ENCODE measurements at places on chromosomes 3 and 15.
A peak's percentile ranks its signal among the peaks of the same experiment; 100 is the strongest.

GRCh38 chr3:195204360-195205163 is 66.4 kb downstream of the XXYLT1 start:
- DNase-seq = no peak

DNA sequence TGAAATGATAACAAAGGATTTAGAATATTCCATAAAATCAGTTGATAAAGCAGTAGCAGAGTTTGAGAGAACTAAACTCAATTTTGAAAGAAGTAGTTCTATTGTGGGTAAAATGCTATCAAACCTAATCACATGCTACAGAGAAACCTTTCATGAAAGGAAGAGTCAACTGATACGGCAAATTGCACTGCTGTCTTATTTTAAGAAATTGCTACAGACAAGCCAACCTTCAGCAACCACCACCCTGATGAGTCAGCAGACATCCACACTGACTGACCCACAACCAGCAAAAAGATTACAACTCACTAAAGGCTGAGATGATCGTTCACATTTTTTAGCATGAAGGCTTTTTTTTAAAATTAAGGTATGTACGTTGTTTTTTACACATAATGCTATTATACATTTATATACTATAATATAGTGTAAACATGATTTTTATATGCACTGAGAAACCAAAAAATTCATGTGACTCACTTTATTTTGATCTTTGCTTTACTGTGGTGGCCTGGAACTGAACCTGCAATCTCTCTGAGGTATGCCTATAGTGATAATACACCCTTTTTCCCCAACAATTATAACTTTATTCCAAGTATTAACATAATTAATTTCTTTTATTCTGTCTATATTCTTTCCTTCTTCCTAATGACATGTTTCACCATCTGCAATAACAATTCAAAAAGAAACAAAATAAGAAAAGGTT is 109.9 kb downstream of the TBC1D5 start:
- DNase-seq = peak; percentile 31

DNA sequence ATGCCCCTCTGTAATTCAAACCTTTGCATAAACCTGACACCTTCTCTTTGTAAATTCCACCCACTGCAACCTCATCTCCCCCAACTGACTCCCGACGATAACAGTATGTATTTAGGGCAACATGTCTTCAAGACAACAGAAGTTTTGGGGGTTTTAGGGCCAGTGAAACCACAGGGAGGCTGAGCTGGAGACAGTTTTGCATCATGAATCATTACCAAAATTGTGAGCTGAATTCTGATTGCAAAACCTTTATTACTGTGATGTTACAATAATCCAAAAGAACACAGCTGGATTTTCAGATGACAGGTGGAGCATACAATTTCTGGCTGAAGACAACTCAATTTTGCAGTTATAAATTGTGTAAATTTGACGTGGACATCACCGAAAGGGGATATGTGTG is 281.3 kb upstream of the TTC14 start:
- no peak for DNase-seq

- DNase-seq = no peak
Measured at GRCh38 chr15:38455092-38455491, 1.2 kb downstream of the FAM98B start.

GRCh38 chr3:129536374-129536667 is 6.7 kb upstream of the H1-8 start:
- no peak for DNase-seq

- no peak for DNase-seq
Measured at GRCh38 chr3:188194332-188194731, 40.4 kb downstream of the LPP start.

- DNase-seq = no peak
Measured at GRCh38 chr3:114428044-114428595, 134.3 kb downstream of the TIGIT start.

- no peak for DNase-seq
Measured at GRCh38 chr3:111800472-111800871, 58.6 kb upstream of the PHLDB2 start.

DNA sequence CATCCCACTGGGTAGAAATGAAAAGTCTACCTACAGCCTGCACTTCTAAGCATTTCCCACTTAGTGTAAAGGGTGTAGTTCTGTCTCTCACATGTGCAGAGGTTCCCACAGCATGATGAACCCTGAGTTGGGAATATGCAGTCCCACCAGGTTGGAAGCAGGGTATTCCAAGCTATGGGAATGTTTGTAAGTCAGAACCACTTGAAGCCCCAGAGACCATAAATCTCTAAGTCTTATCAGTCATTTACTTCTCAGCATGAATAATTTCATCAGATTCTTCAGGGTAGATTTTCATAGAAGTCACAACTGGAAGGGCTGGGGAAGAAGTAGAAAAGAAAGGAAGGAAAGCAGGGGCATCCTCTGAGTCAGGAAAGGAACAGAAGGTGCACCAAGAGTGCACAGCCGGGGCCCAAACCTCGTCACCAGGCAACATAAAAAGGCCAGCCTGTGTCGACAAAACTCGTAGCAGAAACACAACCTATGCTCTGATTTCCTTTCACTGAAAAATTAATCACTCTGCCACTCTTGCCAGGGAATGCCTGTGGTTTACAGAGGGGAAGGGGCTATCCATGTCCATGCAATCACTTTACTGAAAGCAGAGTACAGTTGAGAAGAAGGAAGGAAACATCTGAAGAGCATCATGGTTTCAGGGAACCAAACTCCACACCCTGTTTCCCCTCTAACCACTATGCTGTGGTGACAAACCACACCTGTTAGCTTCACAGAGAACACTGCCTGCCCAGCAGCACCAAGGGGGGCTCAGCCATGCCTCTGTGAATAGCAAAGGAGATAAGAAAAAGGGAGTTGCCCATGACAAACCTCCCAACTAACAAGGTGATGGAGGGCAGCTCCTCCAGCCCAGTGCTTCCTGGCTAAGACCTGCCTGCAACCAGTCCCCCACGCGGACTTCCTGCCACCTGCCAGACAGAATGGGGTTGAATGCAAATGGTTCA is 40.5 kb downstream of the SH3BP5 start:
- DNase-seq = peak; percentile 74

DNA sequence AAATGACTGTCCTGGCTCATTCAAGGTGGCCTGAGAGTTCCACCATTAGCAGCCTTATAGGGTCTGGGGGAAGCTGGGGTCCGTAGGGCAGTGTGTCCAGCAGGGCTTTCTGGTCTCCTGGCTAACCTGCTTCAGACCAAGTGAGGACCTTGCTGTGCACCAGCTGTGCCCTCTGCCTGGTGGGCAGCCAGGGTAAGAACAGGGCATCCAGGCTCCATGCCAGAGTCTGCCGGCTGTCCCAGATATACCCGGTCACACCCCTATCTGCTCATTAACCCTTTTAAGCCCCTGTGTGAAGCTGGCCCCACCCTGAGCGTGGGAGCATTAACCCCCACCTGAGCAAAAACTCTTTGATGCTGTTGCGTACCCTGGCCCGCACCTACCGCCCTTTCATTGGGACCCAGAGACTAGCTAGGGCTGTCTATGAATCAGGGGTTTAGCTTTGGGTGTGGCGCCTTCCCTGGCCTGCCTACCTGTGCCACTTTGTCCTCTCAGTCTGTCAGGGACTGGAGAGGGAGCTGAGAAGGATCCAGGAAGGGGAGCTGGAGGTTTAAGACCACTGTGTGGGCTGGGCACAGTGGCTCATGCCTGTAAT is 17.6 kb downstream of the SEMA3F start:
- no peak for DNase-seq

GRCh38 chr15:46872981-46873330 is 844.3 kb upstream of the SEMA6D start:
- no peak for DNase-seq

DNA sequence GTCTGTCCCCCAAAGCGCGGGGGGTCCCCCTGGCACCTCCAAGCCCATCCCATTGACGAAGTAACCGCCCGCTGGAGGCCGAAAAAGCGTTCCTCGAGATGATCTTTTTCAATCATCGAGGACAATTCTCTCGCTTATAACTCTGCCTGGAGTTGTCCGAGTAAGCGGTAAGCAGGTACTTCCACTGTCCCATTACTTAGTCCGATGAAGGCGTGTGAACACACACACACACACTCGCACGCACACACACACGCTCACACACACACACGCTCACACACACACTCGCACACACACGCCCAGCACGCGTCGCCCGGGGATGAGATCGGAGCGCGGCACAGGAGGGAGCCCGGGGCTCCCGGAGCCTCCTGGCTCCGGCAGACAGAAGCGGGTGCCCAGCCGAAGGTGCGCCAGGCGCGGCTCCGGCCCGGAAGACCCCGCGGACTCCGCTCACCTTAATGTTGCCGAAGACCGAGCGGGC is 430 bp downstream of the SLCO2A1 start:
- DNase-seq = peak; percentile 3

DNA sequence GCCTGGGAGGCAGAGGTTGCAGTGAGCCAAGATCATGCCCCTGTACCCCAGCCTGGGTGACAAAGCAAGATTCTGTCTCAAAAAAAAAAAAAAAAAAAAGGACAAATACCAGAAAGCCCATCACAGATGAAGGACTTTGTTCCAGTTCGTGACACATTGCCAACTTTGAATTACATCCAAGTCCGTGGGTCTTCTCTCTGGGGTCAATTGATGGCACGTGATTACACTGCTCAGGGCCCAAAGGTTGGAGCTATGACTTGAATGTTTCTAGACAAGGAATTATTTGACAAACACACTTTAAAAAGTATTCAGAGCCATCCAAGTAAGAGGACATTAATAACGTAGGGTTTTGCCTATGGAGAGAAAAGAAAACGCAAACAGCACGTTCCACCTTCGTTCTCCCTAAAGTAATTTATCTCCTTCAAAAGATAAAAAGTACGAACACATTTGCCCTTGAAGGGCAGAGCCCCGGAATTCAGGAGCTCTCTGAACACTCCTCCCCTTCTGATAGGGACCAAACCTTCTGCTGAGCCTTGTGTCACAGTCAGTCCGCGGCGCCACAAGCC is 31.3 kb upstream of the ST3GAL6 start:
- peak; percentile 10 for DNase-seq

- no peak for DNase-seq
Measured at GRCh38 chr3:34938784-34939183, 700.5 kb upstream of the ARPP21 start.

DNA sequence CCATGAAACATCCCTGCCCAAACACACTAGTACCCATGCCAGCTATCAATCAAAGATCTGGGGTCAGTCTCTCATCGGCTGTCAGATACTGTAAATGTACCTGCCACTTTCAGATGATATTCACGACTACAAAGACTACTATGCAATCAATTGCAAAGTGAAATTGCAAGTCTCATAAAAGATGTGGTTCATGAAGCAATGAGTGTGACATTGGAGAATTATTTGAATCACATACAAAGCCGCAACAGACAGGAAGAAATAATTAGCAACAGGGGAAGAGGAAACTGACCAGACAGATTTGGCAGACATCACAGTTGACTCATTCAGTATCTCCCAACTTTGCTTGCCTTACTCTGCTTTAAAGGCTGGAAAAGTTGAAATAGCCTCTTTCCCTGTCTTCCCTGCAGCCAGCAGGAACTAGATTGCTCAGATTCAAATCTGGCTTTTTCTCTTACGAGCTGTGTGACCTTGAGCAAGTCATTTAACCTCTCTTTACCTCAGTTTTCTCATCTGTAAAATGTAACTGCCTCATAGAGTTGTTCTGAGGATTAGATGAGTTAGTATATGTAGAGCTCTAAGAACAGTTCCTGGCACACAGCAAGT is 95.7 kb upstream of the C3orf80 start:
- peak; percentile 47 for DNase-seq

GRCh38 chr15:66646799-66647198 is 55.2 kb upstream of the SMAD6 start:
- no peak for DNase-seq

- DNase-seq = no peak
Measured at GRCh38 chr3:97010881-97011657, 196.7 kb downstream of the EPHA6 start.

DNA sequence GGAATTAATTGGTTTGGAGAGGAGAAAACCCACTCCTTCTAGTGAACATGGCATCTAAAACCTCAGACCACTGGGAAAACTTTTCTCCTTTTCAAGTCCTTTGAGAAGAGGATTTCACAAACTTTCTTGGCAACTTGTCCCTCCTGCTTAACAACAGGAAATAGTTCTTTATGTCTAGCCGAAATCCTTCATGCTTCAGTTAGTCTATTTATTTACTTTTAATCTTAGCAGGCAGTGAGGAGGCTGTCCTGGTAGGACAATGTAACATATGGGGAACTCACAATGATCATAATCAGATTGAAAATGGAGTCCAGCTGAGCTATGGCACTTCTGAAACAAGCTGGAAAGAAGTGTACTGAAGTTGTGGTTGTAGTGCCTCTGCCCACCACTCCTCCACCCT is 50.6 kb downstream of the KY start:
- no peak for DNase-seq

- DNase-seq = peak; percentile 43
Measured at GRCh38 chr3:150740733-150741496, 22.1 kb downstream of the SIAH2 start.

GRCh38 chr3:40336101-40336500 is 26.6 kb downstream of the EIF1B start:
- DNase-seq = no peak

DNA sequence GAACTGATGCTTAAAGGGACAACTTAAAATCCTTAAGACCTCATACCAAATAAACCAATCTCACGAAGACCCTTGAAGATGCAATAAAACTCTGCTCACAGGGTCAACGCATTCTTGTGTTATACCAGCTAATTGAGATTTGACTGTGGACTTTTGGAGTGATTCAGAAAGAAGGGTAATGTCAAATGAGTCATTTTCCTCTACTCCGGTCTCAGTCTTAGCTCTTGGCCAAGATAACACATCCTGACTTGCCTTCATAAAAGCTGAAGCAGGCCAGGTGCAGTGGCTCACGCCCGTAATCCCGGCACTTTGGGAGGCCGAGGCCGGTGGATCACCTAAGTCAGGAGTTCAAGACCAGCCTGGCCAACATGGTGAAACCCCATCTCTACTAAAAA is 3.8 kb downstream of the PKM start:
- peak; percentile 89 for DNase-seq

All from activated CD4-positive, alpha-beta T cell treated with anti-CD3 and anti-CD28 coated beads, Interleukin-2, Interleukin-4, amounts not matched to agents 100 ng/mL and 50 ng/mL, durations not matched to agents 16 hours and 8 hours (primary cell).